ENCODE measurements at places on chromosomes 1 and 21. TPM values are rescaled to one million over a fixed set of nuclear protein-coding genes. Genes with fewer than 3 reads are reported as not detected.

DNA sequence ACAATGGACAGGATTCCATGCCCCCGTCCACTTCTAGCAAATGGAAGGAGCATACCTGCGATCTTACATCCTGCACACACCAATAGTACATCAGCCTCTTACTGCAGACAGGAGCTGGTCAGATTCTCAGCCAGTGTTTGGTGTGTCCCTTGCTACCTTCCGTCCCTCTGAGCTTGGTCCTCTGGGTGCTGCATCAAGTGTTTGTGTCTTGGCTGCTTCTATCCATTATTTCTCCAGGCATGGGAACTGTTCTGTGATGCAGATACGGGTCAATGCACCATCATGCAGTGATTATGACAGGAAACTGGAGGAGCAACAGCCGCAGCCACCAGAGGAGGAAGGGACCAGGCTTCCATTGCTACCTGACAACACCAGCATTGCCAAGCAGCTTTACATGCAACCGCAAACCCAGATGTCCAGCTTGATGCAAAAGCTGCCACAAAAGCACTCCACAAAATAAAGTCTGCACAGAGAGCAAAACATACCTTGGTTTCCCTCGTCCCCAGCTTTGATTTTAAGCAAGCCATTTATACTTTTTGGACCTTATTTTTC, 21.9 kb upstream of the OVAAL start:
- no peak overlapping the region for H3K27ac ChIP-seq
- H3K4me1 ChIP-seq, result peaks cover 18% of the 10 kb centered on the region

- no peak overlapping the region for H3K4me3 ChIP-seq
- peak overlapping the region; percentile 15 for H3K27ac ChIP-seq
- DNase-seq, result no peak
- no peaks in the 10 kb centered on the region for H3K27me3 ChIP-seq
- no peaks in the 10 kb centered on the region for H3K36me3 ChIP-seq
These were observed 4.4 kb downstream of the DYRK1A start for GRCh38 chr21:37371041-37371397.

GRCh38 chr1:211621447-211622198, 42.7 kb upstream of the SLC30A1 start:
- H3K27ac ChIP-seq, result no peak overlapping the region
- no peak for DNase-seq
- no peaks in the 10 kb centered on the region for H3K27me3 ChIP-seq
- no peaks in the 10 kb centered on the region for H3K4me1 ChIP-seq

GRCh38 chr1:247156787-247157232, 15.0 kb downstream of the ZNF124 start:
- H3K36me3 ChIP-seq, result peaks cover 11% of the 10 kb centered on the region
- no peak overlapping the region for H3K4me3 ChIP-seq
- DNase-seq, result no peak
- no peaks in the 10 kb centered on the region for H3K27me3 ChIP-seq
- no peaks in the 10 kb centered on the region for H3K4me1 ChIP-seq
- H3K27ac ChIP-seq, result no peak overlapping the region

DNA sequence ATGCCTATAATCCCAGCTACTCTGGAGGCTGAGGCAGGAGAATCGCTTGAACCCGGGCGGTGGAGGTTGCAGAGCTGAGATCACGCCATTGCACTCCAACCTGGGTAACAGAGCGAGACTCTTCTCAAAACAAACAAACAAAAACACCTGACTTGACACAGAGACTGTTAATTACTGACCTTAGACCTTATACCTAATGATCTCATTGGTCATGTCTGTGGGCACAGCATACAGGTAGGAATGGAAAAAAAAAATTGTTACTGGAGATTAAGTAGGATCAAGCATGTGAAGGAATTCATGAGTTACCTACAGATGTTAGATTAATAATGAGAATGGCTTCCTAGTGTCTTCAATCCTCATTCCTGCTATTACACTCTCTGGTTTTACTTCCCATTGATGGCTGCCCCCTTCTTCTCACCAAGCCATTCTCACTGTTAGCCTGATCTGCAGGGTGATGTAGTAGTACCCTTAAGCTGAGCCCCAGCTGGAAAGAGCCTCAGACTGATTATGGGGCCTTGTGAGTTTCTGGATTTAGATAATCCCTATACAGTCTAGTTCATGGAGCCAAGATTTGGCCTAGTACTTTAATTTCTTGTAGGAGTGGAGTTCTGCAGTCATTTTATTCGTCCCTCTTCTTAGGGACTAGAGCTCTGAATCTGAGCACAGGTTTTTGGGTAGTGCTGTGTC, 8.8 kb downstream of the TBCE start:
- no peak overlapping the region for H3K4me3 ChIP-seq
- H3K4me1 ChIP-seq, result no peaks in the 10 kb centered on the region
- no peak for DNase-seq

DNA sequence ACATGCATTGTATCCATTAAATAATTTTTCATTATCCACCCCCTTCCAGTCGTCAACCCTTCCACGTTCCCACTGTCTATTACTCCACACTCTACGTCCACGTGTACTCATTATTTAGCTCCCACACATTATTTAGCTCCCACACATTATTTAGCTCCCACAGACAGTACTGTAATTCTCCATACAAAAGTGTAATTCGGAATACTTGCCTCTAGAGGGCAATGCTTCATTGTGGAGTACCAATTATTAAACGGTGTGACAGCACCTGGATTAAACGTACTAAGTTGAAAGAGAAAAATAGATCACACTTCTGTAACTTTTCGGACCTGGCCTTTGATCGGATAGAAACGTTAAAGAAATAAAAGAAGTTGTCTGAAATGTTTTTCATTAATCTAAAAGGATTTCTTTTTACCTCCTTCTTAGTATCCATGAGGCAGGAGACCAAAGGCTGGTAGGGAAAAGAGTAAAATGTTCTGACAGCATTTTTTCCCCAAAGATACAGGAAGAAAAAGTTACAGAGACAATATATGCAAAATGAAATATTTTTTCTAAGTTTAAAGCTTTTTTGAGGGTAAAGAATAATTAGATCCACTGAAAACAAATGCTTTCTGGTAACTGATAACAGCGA, 99.2 kb downstream of the LHX8 start:
- no peak overlapping the region for H3K27ac ChIP-seq
- H3K36me3 ChIP-seq, result no peaks in the 10 kb centered on the region
- no peaks in the 10 kb centered on the region for H3K27me3 ChIP-seq
- H3K4me3 ChIP-seq, result no peak overlapping the region

- no peaks in the 10 kb centered on the region for H3K4me1 ChIP-seq
- DNase-seq, result no peak
- H3K27me3 ChIP-seq, result peaks cover 15% of the 10 kb centered on the region
- H3K36me3 ChIP-seq, result no peaks in the 10 kb centered on the region
- no peak overlapping the region for H3K4me3 ChIP-seq
- no peak overlapping the region for H3K27ac ChIP-seq
These were observed 303.6 kb downstream of the MATN1 start for GRCh38 chr1:30419831-30420230.

- no peak overlapping the region for H3K4me3 ChIP-seq
- no peaks in the 10 kb centered on the region for H3K27me3 ChIP-seq
- no peak overlapping the region for H3K27ac ChIP-seq
- H3K36me3 ChIP-seq, result no peaks in the 10 kb centered on the region
- no peak for DNase-seq
These were observed 21.8 kb upstream of the GORAB start for GRCh38 chr1:170510163-170510562.

- no peaks in the 10 kb centered on the region for H3K4me1 ChIP-seq
- DNase-seq, result no peak
- no peak overlapping the region for H3K4me3 ChIP-seq
- no peak overlapping the region for H3K27ac ChIP-seq
- H3K27me3 ChIP-seq, result no peaks in the 10 kb centered on the region
- H3K36me3 ChIP-seq, result no peaks in the 10 kb centered on the region
These were observed 543.6 kb upstream of the B3GALT2 start for GRCh38 chr1:193730017-193730416.

GRCh38 chr1:208336137-208336518, 91.9 kb upstream of the PLXNA2 start:
- H3K4me1 ChIP-seq, result no peaks in the 10 kb centered on the region
- H3K27me3 ChIP-seq, result peaks cover 4% of the 10 kb centered on the region
- H3K4me3 ChIP-seq, result no peak overlapping the region
- no peaks in the 10 kb centered on the region for H3K36me3 ChIP-seq

SPRR2F gene
- total RNA-seq, result not detected

CHIA gene
- 10.9 TPM for total RNA-seq

C2CD4D gene
- 0.21 TPM for total RNA-seq

ARID1A gene
- 72.4 TPM for total RNA-seq

TMEM240 gene
- 3.9 TPM for total RNA-seq

SIKE1 gene
- 34.3 TPM for total RNA-seq

FMOD gene
- total RNA-seq, result 28.9 TPM

GPATCH2 gene
- 12.4 TPM for total RNA-seq
